ENCODE measurements at places on chromosomes 3 and 15. TPM values are rescaled to one million over a fixed set of nuclear protein-coding genes. Genes with fewer than 3 reads are reported as not detected.

DNA sequence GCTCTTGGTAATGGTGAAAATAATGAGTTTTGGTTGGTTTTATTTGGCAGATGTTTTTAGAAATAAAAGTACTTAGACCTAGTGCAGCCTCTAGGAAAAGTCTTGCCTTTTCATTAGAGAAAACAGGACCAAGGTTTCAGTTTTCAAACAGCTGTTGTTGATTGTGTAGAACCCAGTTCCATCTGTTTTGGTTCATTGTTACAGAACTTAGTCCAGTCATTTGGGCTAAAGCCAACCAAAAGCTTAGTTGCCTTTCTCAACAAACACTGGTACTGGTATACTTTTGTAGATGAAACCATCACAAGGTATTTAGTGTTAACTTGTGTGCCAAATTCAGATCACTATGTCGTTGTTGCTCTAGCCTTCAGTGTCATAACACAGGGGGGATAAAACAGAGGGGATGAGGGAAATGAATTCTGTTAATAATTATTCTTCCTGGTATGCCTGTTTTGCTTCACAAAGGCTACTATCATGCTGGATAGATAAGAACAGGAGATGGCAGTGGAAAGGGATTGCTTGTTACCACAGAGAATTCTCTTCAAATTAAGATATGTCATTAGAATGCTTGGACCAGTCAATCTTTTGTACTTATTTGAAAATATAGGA is 12.6 kb upstream of the APH1B start:
- no peaks in the 10 kb centered on the region for H3K27me3 ChIP-seq
- no peak for DNase-seq
- no peak overlapping the region for H3K4me3 ChIP-seq
- H3K36me3 ChIP-seq: no peaks in the 10 kb centered on the region
- no peak overlapping the region for H3K27ac ChIP-seq

RAB6B gene
- 0.29 TPM for total RNA-seq

CAMK2N2 gene
- not detected for total RNA-seq

GOLGA8K gene
- 0.69 TPM for total RNA-seq

- no peak overlapping the region for H3K4me3 ChIP-seq
- H3K27me3 ChIP-seq: peaks cover 23% of the 10 kb centered on the region
- no peak overlapping the region for H3K27ac ChIP-seq
- no peak for DNase-seq
- no peaks in the 10 kb centered on the region for H3K36me3 ChIP-seq
Measured at GRCh38 chr15:74132681-74133651, 2.6 kb downstream of the ISLR2 start.

LSAMP gene
- total RNA-seq: 25.8 TPM

RTP2 gene
- not detected for total RNA-seq

Data from uterus (tissue), 4 donors.